ENCODE measurements at places on chromosomes 11 and 22.

- peak; percentile 61 for DNase-seq
Observed at GRCh38 chr11:128884703-128885338, 6.3 kb upstream of the KCNJ5 start.

DNA sequence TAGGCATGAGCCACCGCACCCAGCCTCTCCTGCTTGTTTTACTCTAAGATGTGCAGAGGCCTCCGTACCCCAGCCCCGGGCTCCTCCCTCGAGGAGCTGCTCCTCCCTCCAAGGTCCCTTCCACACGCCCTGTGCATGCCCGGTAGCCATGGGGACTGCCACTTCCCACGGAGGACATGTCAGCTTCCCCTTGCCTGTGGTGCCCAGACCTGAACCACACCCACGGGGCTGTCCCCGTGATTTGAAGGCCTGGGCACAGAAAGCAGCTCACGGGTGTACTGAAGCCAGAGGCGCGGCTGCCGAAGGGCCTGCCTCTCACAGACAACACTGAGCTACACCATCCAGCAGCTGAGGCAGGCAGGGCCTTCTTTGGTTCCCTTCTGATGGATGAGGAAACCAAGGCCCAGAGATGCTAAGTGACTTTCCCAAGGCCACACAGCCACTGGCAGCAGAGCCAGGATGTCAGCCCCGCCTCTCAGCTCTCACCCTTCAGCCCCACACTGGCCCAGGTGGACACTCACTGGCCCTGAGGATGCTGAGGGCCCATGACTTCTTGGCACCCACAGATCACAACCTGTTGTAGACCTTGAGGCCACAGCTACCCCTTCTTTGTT is 7.3 kb downstream of the INS start:
- no peak for DNase-seq

DNA sequence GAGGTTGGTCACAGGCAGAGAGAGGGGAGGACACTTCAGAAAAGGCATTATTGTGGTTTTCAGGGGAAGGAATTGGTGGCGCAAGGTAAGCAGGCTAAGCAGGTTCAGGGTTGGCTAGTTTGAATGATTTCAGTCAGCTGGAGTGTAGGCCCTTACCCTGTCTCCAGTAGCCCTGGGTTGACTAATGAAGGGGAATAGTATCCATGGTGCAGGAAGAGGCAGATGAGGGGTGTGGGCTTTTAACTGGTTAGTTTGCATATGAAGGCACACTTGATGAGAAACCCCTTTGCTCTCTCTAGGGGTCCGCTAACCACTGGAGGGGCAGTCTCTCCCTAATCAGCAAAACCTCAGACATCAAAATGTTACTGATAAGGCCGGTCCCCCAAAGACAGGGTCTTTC is 249.7 kb downstream of the AASDHPPT start:
- DNase-seq: no peak

DNA sequence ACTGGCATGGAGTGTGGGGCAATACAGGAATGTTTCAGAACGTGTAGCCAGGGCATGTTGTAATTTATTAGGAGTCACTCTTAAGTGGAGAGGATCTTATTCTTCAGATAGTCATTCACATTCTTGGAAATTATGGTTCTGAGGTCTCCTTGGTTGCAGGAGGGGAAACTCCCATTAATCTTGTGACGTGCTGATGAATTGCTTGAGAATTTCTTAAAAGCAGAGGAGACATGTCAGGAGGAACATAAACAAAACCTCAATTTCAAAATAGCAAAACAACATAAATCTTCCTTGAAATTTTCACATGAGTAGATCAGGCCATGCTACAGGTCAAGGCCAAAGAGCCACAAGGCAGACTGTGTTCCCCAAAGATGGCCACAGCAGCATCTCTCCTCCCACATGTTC is 50.4 kb downstream of the ADM start:
- DNase-seq: no peak

GRCh38 chr11:126140201-126140925 is 71.1 kb downstream of the RPUSD4 start:
- no peak for DNase-seq

DNA sequence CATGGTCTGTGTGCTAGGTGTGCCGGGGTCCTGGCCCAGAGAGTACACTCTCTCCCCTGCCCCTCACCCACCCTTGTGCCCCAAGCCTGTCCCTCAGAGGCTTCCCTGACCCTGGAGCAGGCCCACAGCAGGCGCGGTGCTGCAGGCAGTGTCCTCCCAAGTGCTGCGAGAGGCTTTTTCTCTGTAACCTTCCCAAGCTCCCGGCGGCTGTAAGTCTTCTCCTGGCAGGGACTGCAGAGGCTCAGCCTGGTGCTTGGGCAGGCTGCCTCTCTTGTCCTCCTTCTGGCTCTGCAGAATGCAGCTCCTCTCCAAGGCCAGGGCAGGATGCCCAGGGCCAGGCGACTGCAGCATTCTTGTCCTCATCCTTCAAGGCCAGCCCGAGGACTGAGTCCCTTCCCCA is 15.9 kb downstream of the RFPL1 start:
- no peak for DNase-seq

GRCh38 chr11:119262668-119263351 is 54.1 kb downstream of the MCAM start:
- DNase-seq: no peak

GRCh38 chr11:5486421-5486820 is 2.1 kb upstream of the OR52D1 start:
- no peak for DNase-seq

DNA sequence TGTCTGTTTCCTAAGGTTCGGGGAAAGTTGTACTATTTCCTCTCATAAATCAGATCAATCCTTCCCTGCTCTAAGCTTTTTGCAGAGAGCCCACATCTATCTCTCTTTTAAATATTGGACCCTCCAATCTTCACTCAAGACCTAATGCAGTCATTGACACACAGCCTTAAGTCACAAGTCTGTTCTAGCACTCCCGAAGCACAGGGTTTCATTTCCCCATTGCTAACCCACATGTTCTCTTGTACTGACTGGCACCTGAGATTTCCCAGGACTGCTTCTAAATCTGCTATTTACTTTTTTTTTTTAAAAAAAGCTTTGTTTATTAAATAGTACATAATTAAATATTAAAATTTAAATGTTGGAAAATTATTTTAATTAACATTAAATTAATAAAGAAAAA is 674.7 kb downstream of the TBC1D22A start:
- no peak for DNase-seq

DNA sequence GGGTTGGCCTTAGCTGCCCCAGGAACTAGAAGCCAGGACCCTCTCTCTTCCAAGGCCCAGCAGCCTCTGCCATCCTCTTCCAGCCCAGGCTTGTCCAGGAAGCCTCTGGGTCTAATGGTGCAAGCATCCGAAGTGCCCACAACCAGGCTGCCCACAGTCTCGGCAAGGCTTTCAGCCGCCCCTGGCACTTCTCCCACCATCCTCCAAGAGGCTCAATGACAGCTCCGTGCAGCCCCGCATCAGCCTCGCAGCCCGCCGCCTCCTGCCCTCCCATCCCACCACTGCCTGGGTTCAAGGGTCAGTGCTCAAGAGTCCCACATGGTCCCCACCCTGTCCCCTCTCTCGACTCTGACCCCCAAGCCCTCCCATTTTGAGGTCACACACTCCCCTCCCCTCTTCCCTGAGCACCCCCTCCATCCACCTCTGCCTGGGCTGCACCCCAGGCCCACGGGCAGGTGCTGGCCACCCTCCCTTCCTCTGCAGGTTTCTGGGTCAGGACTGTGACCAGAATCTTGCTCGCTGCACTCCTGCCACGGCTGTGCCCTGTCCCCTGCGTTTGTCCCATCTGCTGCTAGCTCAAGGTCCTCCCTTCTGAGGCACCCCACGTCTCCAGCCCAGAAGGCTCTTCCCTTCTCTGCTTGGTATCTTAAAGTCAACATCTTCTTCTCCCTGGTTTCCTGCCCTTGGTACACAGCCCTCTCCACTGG is 17.2 kb downstream of the IFITM10 start:
- DNase-seq: no peak

GRCh38 chr11:71241721-71242259 is 10.6 kb downstream of the SHANK2 start:
- no peak for DNase-seq

DNA sequence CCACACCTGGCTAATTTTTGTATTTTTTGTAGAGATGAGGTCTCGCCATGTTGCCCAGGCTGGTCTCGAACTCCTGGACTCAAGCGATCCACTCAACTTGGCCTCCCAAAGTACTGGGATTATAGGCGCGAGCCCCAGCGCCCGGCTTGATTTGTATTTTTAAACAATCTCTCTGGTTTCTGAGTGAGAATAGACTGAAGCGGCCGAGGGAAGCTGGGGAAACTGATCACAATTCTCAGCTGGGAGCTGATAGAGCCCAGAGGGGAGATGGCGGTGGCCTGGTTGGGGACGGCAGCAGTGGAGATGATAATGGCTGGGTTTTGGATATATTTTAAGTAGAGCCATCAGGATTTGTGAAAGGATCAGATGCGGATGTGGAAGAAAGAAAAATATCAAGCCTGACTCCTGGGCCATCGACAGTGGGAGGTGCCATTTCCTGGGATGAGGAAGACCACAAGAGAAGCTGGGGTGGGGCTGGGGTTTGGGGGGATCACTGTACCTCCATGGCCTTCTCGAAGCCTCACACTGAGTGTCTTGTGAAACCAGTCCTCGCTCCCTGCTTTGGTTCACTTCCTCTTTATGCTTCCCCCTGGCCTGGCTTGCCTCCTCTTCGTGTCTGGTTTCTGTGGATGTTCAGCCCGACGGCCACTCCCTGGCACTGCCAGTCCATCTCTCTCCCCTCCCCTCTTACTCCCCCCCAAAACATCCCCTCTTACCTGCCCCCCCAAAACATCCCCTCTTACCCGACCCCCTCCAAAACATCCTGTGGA is 51.9 kb downstream of the IGLL1 start:
- no peak for DNase-seq

DNA sequence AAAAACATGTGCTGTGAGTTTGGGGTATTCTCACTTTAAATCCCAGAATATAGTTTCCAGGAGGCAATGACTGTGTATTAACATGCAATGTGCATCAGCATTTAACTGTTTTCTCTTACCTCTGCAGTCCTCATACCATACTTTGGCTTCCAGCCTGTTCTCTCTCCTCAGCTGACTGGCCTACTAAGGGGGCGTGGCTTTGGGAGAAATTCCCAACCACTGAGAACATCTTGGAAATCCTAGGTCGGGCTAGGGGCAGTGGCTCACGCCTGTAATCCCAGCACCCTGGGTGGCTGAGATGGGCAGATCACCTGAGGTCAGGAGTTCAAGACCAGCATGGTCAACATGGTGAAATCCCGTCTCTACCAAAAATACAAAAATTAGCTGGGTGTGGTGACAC is 13.5 kb upstream of the ZC3H12C start:
- no peak for DNase-seq

DNA sequence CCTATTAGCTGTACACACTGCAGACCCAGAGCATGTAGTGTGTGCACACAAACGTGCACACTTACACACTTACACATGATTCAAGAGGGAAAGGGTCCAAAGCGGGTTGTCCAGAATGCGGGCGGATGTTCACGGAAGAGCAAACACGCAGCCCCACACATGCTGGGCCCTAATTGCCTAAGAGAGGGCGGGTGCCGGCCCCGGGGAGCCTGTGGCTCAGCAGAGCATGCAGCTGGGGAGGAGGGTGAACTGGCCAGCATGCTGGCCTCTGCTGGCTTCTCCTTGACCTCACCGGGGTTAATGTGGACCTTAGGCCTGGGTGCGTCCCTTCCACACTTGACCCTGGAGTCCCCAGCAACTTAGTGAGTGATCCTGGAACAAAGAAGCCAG is 816.3 kb downstream of the BRD1 start:
- DNase-seq: no peak

DNA sequence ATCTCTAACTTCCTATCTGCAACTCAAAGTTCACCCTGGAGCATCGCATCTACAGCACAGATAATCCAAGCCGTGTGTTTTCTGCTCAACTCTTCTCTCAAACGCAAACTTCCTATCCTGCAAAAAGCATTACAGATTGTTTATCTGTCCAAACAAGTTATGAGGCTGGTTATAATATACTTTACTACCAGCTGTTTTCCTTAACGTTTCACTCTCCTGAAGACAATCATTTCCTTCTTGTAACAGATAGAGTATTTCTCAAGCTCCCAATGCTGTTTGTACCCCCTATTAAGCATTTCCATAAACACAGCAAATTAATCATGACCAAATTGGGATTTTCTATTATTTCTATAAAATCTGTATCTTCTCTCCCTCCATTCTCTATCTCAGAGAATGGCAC is 84.7 kb downstream of the SBF2 start:
- DNase-seq: no peak

- no peak for DNase-seq
Observed at GRCh38 chr11:125239585-125240560, 75.3 kb downstream of the PKNOX2 start.

DNA sequence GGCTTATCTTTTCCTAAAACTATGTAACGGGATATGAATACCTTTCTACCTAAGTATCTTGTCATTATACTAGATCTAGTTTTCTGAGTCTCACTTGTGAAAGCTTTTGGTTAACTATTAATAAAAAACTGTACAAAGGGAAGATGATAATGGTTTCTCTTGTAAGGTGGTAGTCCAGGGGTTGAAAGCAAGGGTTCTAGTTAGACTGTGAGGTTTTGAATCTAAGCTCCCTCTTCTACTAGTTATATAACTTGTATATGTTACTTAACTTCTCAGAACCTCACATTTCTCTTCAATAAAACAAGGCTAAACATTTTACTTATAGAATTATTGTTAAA is 54.3 kb downstream of the ARHGEF12 start:
- DNase-seq: no peak

DNA sequence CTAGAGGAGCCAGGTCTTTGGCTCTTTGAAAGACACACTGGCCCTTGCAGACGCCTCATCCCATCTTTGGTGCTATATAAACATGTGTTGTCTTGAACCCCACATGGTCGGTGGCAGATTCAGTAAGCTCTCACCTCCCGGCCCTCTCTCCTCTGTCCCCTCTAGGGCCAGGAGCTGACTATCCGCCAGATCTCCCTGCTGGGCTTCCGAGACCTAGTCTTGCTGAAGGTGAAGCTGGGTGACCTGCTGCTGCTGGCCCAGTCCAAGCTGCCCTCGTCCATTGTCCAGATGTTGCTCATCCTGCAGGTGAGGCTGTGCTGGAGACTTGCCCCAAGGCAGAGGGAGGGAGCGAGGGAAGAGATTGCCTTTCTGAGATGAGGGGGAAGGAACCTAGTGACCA is 63.9 kb downstream of the TRAF6 start:
- DNase-seq: no peak

- peak; percentile 50 for DNase-seq
Observed at GRCh38 chr22:32200752-32201151, 4.1 kb downstream of the RFPL2 start.

GRCh38 chr11:29251738-29252137 is 765.1 kb downstream of the KCNA4 start:
- DNase-seq: no peak

GRCh38 chr11:99683933-99684332 is 663.2 kb downstream of the CNTN5 start:
- DNase-seq: no peak

Data from CD4-positive, alpha-beta T cell treated with Interleukin-6 for 4 hours (primary cell).